BJ (cell line): ENCODE measurements at places on chromosomes 5 and 9.

GRCh38 chr9:73613092-73613701 is 461.5 kb downstream of the ANXA1 start:
- DNase-seq: no peak

- DNase-seq: no peak
Measured at GRCh38 chr5:174448662-174449061, 275.7 kb upstream of the MSX2 start.

GRCh38 chr5:6344593-6344989 is 33.8 kb downstream of the MED10 start:
- no peak for DNase-seq

DNA sequence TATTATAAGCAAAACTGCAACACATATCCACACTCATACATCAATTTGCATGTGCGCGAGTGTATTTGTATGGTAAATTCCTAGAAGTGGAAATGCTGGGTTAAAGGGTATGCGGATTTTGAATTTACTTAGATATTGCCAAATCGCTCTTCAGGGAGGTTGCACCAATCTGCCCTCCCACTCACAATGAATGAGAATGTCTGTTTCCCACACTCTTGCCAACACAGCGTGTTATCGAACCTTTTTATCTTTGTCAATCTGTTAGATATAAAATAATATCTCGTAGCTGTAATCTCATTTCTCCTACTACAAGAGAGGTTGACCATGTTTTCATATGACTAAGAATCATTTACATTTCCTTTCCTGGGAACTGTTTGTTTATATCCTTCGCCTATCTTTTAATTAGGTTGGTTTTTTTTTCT is 35.7 kb downstream of the LHX2 start:
- DNase-seq: no peak

GRCh38 chr5:104355350-104355749 is 792.8 kb upstream of the NUDT12 start:
- DNase-seq: no peak
